Hematopoietic multipotent progenitor cell treated with erythropoietin and hydrocortisone succinate and interleukin-3 and kit ligand, for 6 days (in vitro differentiated cells): ENCODE measurements at places on chromosomes 12 and 14.

DNA sequence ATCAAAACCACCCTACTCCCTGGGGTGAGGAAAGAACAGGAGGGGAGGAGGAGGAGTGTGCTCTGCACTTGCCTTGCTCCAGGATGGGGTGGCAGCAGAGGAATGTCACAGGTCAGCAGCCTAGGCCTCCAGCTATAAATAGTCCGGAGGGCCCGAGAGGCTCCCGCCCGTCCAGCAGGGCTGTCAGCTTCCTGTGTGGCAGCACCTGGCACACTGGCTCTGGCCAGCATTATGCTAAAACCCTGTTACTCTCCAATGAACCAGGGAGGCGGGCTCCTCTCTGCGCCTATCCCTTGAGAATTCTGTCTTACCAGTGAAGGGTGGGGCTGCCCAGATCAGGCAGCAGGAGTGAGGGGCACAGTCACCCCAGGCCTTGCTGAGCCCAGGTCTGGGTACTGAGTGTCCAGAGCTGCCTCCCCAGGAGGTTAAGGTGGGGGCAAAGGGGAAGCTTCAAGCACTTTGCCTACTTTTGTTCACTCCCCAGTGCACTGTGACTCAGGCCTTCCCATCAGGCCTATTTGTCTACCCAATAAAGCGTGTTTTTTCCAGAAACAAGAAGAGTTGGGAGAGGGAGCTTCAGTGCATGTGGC is 1.2 kb upstream of the COX14 start:
- DNase-seq = no peak

DNA sequence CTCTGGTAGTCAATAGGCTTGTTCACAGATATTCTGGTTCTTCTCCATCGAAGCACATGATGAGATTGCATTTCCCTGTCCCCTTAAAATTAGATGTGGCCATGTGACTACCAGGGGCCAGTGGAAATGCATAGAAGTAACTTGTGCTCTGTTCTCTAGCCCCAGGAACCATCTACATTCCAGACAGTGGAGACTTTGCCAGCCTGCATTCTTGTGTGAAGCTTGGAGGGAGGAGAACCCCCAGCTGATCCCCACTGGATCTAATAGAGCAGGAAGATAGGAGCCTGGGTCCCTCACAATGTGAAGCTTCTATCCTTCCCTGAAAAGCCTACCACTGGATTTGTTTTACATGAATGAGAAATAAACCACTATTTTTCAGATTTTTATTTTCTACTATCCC is 130.1 kb downstream of the KITLG start:
- DNase-seq = no peak

GRCh38 chr14:90336985-90337384 is 5.2 kb upstream of the NRDE2 start:
- no peak for DNase-seq

DNA sequence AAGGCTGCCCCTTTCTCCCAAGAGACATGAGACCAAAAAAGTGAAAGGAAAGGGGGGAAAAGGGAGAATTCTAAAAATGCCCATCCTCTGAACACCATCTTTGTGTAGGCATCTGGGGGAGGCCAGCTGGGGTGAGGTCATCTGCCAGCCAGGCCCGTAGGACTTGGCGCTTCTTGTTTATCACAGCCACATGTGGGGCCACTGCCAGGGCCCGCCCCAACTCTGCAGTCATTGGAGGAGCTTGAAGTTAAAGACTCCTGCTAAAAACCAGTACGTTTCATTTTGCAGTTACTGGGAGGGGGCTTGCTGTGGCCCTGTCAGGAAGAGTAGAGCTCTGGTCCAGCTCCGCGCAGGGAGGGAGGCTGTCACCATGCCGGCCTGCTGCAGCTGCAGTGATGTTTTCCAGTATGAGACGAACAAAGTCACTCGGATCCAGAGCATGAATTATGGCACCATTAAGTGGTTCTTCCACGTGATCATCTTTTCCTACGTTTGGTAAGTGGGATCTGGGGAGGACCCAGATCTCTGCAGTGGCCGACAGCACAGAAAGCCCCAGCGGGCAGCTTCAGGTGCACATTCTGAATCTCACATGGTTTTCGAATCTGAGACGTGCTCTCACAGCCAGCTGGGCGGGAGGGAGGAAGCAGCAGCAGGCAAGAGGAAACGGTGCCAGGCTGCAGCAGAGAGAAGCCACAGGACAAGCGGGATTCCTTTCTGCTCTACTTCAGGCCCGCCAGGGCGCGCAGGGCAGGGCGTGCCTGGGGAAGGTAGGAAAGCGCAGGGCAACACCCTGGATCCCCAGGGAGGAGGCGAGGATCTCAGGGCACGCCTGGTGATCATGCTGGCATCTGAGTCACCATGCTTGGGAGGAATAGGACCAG is at the start of gene P2RX7:
Gene P2RX7, plus strand, starts transcription at position 276 of the 881 bp plus-strand sequence. Its CDS starts 95 bp downstream, at position 371.
- peak; percentile 85 for DNase-seq

GRCh38 chr12:106445053-106445452 is 87.5 kb downstream of the POLR3B start:
- no peak for DNase-seq

DNA sequence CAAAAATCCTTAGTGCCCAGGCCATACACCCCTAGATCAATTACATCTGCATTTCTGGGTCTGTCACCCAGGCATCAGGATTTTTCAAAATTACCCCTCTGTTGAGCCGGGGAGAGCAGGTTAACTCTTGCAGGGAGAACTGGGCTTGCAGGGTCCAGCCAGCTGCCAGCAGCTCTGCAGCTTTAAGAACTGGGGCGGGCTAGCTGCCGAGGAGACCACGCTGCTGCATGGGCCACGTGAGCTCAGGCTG is at the start of gene DGLUCY:
Gene DGLUCY, plus strand, starts transcription at position 245 of the 250 bp plus-strand sequence. CDS start 46,222 bp downstream, outside the sequence.
- DNase-seq = peak; percentile 91

- DNase-seq = no peak
Measured at GRCh38 chr12:12523229-12523628, 39.4 kb downstream of the DUSP16 start.
